ENCODE measurements at places on chromosomes 7 and 10.

GRCh38 chr7:104207348-104207730 lies 474 bp downstream of the ORC5 start:
- no peak for DNase-seq

DNA sequence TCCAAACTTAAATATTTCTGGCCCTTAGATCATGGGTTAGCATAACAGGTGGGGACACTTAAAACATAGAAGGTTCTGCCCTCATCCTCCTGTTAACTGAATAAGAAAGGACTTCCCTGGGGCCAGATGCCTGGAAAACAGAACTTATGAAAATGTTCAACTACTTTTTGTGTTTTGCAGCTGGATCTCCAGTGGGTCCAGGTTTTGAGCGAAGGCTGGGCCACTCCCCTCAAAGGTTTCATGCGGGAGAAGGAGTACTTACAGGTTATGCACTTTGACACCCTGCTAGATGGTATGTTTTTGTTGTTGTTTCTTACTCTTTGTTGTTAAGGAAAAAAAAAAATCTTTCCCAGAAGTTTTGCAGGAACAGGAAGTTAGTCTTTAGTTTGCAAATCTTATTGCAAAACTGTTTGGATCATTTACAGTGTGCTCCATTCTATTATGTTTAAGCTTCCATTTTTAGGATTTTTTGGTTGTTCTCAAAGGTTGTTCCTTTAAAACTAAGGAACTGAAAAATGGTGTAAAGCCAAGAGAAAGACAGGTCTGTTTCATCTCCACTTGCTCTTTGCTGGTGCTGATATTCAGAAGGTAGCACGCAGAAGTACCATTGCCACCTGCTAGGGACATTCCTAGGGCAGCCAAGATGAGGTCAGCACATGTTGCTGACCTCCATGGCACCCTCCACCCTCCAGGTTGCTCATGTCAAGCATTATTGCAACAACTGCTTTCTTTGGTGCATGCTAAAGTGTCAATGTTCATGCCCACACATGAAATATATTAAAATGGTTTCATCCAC lies 56.1 kb downstream of the PAPSS2 start:
- DNase-seq, result no peak

- DNase-seq, result peak; percentile 62
Measured at GRCh38 chr7:80428161-80429054, 83.5 kb downstream of the GNAT3 start.

GRCh38 chr7:38656968-38657367 lies 25.8 kb upstream of the AMPH start:
- DNase-seq, result no peak

- no peak for DNase-seq
Measured at GRCh38 chr10:73875139-73875475, 752 bp upstream of the CAMK2G start.

DNA sequence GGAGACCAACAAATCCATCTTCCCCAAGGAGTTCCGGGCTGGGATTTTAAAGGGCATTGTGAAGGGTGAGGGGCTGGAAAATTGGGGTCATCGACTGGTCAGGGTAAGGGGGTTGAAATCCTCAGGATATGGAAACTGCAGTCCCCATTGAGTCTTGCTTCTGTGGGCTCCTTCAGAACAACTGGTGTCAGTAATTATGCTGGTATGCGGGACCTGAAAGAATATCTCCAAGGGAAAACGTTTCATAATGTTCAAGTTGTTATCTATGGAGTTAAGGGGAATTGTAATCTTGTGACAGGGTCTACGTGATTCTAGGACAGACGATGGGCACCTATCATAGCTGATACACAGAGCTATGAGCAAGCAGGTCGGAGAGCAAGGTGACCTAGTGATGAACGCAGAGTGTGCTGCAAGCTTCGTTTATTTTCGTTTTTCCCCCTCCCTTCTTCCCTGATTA lies 494 bp upstream of the RHBDD2 start:
- DNase-seq, result no peak

- no peak for DNase-seq
Measured at GRCh38 chr7:138223402-138223879, 147.2 kb downstream of the AKR1D1 start.

- no peak for DNase-seq
Measured at GRCh38 chr10:79491143-79491835, 21.0 kb upstream of the EIF5AL1 start.

- DNase-seq, result no peak
Measured at GRCh38 chr7:18200855-18201254, 173.2 kb upstream of the PRPS1L1 start.

GRCh38 chr10:50855015-50855414 lies 30.4 kb downstream of the A1CF start:
- DNase-seq, result no peak

DNA sequence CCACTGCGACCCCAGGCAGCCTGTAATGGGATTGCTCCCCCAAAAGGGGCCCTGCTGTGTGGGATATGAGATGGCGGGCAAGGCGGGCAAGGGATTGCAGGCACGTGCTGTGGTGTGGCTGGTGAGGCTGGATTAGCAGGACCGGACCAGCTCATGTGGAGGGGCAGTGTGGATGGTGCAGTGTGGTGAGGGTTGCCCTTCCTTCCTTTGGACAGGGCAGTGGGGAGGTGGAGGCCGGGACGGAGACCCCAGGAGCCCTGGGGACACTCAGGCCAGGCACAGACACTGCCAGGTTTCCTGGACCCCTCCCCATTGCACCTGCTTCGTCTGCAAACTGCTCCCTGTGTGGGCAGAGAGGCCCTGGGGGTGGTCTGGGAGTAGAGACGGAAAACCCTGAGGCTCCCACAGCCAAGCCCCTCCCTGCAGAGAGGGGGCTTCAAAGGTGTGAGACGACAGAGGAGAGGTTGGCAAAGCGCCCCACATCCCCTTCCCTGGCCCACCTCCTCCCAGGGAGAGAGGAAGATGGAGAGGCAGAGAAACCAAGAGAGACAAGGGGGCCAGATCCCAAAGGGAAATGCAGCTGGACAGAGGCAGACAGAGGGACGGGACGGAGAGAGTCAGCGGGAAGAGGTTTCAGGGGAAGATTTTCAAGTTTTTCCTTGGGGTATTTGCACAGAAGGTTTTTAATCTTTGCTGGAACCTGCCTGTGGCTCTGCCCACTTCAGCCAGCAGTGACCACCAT lies 89.2 kb downstream of the MICALL2 start:
- no peak for DNase-seq

DNA sequence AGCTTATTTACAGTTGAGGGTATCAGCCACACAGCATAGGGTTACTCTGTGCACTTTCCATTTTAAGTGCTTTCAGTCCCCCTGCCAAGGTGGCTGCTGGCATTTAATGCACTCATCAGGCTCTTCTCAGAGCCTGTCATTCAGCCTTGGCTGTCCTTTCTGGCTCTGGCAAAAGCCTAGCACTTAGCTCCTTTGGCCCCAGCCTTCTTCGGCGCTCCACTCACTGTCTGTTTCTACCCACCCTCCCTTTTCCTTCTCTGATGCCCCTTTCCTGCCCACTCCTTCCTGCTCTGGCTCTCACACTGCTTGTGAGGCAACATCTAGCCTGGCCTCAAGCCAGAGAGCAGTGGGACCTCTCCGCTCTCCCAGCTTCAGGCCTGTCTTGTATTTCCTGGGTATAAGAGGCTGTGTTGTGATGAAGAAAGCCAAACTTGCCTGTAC lies 60.2 kb downstream of the WIPF3 start:
- peak; percentile 71 for DNase-seq

GRCh38 chr10:113572520-113573290 lies 19.9 kb downstream of the HABP2 start:
- no peak for DNase-seq

DNA sequence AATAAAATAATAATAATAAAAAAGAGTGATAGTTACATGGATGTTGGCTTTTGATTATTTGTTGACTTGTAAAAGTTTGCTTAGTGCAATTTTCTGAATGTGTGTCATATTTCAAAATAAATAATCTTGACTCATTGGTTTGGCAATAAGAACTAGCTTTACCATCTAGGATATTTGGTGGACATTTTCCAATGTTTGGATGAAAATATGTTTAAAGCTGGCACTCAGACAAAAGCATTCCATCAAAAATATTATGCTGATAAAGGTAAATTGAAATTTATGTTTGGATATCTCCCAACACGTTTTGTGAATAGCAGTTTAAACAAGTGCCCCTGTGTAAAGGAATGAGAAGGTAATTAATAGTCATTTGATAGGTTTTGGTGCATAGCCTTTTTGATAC lies 62.5 kb upstream of the KCNMA1 start:
- no peak for DNase-seq

- DNase-seq, result no peak
Measured at GRCh38 chr7:584122-584465, 64.4 kb upstream of the PDGFA start.

GRCh38 chr10:101007915-101008822 lies 8.6 kb downstream of the LZTS2 start:
- DNase-seq, result no peak

GRCh38 chr7:108236681-108237415 lies 106.7 kb upstream of the LAMB4 start:
- DNase-seq, result no peak

DNA sequence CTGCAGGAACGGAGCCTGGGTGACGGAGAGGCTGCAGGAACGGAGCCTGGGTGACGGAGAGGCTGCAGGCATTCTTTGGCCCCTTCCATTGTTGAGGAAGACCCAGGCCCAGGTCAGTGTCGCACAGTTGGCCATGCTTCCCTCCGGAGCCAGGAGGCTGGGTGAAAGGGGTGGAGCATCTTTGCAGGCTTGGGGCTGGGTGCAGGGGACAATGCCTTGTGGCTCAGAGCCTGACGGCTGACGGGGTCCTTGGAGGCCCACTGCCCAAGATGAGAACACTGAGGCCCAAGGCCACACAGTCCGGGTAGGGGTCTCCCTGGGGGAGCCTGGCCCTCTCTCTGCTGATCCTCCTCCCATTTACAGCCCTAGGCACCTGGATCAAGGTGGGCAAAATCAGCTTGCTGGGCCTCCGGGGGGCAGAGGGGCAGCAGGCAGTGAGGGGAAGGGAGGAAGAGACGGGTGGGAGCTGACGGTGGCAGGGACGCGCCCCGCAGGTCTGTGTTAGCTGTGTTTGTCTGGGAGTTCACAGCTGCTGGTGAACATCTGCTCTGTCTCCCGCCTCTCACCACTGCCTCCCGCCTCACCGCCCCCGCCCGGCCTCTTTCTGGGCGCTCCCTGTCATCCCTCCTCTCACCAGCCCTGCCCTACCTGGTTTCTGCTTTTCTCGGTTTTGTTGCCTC lies 30.6 kb upstream of the PCBD1 start:
- no peak for DNase-seq

DNA sequence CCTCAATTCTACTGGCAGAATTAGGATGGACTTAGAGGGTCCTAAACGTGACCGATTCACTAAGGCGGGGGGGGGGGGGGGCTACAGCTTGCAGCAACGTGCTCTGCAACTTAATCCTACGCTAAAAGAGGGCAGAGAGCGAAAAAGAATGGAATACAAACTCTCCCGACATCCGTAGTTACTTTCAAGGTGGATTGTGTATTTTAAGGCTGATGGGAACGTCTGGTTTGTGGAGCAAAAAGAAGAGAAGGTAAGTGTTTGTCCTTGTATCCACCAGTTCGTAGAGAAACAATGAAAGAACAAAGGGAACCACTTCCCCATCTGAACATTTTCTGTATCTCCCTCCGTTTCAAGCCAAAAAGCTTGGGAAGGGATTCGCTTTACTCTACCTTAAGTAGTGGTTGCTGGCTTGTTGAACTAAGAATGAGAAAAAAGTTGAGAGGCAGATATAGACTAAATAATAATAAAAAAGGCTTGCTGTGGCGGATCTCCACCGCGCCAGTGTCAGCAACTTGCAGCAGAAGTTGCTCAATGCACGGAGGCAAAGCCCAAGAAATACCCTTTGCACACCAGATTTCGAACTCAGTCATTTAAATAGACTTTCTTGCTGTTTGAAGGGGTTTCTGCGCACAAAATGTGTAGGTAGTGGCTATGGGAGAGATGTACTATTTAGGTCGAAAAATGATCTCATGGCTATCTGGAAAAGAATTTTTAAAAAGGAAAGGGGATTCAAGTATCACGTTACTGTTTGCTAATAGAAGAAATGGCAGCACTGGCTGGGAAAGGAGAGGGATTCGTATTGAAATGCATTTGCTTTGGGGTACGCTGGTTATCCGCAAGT lies 736 bp downstream of the SKIDA1 start:
- DNase-seq, result no peak

GRCh38 chr7:156827587-156828203 lies 65.3 kb downstream of the LMBR1 start:
- no peak for DNase-seq

- DNase-seq, result no peak
Measured at GRCh38 chr7:141360803-141361202, 190.4 kb upstream of the AGK start.

- DNase-seq, result no peak
Measured at GRCh38 chr10:129135624-129136023, 331.4 kb upstream of the MGMT start.

DNA sequence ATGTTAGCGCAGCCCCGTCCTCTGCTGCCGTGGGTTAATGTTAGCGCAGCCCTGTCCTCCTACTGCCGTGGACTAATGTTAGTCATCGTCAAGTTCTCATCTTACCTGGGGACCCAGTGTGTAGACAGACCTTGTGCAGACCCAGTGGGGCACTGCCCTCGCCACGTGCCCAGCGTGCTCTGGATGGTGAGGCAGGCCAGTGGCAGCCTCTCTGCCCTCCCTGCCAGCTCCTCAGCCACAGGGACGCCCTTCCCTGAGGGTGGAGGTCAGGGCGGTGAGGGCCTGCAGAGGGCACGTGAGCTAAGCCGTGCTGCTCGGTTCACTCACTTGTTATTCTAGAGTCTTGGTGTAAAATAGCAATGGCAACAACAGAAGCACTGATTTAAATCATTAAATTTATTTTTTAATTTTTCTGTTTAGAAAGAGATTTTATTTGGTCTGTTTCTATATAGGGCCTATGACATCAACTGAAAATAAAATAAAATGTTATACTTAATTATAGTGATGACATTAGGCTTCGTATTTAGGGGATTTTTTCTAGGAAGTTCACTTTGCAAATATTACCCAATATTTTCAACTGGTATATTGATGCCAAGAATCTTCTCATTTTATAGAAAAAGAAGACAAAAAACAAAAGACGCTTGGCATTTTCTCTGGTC lies 48.4 kb downstream of the NKX6-2 start:
- no peak for DNase-seq

GRCh38 chr7:21383227-21384220 lies 44.4 kb upstream of the SP4 start:
- no peak for DNase-seq

DNA sequence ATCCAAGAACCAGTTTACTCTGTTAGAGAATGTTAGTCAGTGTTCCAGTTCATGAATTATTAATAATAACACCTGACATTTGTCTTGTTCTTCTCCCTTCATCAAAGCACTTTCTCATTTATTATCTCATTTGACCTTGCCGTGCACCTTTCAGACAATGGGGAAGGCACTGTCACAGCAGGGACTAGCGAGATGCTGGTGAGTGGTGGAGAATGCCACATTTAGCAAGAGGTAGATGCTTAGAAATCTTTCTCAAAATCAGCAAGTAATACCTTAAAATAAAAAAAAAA lies 34.2 kb upstream of the XRCC2 start:
- no peak for DNase-seq

Measured in smooth muscle cell of the brain vasculature (primary cell).